8988T (cell line): ENCODE measurements at places on chromosomes 6 and 20.
A peak's percentile ranks its signal among the peaks of the same experiment; 100 is the strongest.

DNA sequence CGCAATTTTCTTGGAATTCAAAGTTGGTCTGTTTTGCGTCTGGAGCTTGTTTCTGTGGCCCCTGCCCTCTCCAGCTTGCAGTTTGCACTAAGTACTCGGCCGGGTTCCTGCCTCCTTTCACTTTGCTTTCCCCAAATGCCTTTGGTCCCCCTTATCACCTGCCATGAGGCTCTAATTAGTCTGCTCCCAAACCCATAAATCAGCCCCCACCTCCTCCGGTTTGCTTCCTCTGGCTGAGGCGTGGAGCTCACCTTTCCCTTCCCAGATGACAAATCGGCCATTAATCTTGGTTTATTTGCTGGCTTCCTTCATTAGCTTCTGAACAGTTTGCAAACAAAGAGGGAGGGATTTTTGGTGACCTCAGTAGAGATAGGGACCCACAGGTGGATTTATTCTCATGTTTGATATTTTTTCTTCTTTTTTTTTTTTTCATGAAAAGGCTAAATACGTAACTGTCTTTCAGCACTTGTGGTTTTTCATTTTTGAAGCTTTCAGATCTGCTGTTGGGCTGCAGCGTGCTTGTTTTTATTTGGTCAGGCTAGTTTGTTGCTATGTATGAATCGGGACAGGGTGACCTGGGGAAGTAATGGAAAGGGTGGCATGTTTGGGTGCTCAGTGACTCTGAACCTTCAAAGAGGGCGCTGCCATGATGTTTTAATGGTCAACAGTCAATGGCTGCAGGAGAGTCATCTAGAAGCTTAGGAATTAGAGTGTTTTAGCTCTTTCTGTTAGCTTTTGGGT lies 121.7 kb upstream of the JAG1 start:
- DNase-seq: no peak

DNA sequence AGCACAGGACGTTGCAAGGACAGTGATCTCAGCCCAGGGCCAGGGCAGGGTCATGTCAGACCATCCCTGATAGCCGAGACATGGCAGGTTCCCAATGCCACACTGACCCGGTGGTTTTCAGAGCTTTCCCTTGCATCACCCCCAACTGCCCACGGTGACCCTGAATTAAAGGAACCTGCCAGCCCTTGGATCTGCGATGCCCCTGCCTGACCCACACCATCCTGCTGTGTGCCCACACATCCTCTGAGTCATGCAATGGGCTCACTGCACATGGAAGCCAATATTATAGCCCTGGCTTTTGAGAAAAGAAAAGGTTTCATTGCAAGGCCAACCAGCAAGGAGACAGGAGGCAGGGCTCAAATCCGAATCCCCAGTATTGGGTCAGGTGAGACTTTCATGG lies 132.6 kb upstream of the CST7 start:
- no peak for DNase-seq

DNA sequence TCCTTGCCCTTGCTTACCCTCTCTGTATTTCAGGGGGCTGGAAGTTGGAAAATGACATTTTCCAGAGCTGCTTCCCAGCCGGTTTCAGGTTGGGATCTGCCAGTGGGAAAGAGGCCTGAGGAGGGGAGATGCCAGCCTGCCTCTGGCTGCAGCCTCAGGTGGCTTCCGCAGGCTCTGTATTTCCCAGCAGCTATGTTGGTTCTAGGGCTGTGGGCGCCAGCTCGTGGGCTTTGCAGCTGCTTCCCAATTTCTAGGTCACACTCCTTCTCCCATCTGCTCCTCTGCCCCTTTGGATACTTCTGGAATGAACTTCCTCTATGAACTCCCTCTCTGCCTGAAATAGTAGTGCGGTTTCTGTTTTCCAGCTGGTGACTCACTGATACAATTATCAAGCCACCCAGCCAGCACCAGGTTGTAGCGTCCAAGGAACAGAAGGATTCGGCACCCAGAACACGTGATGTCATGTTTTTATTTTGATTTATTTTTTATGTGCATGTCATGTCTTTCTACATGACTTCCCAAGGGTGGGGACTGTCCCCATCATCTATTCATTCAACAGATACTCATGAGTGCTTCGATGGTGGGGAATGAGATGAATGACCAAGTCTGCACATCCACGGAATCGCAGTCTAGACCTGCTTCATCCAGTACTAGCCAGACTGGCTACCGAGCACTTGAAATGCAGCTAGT lies 38.0 kb downstream of the TGM2 start:
- DNase-seq: no peak

GRCh38 chr6:15879371-15880261 lies 216.8 kb upstream of the DTNBP1 start:
- DNase-seq: no peak

- peak; percentile 4 for DNase-seq
Observed at GRCh38 chr6:113414511-113414910, 442.6 kb upstream of the MARCKS start.

DNA sequence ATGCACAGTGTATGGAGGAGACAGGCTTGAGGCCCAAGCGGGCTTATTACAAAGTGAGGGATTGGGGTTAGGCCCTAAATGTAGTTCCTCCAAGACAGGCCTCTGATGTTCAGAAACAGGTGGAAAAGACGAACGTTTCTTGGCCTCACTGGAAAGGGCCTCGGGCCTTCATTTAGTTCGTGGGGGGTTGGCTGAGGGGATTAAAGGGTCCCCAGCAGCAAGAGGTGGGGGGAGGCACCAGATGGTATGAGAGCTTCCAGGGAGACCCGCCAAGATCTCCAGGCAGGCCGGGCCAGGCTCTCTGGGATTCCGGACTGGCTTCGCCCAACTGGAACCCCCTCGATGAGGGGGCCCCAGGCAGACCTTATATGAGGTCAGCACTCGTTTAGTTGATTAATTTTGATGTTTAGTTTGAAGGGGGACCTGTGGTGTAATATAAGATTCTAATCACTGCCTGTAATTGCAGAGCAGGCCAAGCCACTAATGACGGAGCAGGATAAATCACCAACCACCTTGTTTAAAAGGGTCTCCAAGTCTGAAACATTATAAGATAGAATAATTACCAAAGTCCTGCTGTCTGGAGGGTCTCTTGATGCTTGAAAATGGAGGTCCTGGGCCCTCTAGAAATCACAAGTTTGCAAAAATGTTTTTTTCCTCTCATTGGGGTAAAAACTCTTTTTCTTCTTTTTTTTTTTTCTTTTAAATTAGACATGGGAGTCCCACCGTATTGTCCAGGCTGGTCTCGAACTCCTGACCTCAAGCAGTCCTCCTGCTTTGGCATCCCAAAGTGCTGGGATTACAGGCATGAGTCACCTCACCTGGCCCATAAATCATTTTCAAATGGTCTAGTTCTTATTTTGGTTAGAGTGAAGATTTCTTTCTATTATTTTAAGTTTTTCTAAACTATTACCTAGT lies 2.2 kb downstream of the HMGA1 start:
- no peak for DNase-seq

DNA sequence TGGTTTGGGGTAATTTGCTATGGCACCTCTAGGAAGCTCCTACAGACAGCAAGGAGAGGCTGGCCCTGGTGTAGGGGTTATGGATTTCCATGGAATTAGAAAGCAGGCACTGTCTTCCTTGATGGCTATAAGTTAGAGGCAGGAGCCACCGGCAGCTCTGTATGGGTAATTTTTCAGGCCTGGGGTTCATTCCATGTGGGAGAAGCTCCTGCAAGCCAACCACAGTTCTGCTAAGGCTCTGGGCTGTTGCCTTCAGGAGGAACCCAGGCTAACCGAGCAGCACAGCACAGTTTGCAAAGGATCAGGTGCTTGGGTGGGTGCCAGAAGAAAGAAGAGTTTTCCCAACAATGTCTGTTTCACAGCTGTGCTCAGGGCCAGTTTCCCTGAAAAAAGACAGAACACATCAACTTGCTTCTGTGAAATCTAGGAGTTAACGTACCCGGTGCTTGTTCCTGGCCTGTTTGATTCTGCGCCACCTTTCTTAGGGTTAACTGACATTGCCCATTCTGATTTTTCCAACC lies 162.8 kb upstream of the MYLIP start:
- DNase-seq: no peak

DNA sequence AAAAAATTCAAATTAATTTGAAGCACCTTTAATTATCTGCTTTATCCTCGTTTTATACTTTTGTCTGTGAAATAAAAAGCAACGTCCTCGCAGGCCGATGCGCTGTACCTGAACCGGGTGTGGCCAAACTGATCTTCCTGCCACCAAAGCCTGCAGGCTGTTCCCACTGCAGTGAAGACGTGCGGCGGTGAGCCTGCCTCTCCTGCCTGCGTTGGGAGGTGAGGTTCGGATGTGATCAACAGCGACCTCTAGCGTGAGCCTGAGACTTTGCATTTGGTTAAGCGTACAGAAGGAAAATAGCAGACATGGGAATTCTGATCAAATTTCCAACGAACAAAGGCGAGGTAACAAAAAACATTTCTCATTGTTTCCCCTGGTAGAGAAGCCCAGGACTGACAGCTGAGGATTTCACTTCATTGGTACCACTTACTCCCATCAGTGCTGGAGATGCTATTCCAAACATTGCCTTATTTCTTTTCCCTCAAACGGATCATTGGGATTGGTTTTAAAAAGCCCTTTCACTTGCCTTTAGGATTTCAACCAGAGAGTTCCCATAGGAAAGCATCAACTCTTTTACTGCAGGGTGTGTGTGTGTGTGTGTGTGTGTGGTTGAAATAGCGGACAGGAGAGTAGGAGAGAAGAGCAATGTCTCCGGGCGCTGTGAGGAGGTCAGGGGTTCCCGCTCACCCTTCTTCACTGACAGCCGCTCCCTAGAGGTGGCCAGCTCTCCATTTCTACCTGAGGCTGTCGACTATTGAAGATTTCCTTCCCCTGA lies 56.6 kb upstream of the CCN6 start:
- no peak for DNase-seq

DNA sequence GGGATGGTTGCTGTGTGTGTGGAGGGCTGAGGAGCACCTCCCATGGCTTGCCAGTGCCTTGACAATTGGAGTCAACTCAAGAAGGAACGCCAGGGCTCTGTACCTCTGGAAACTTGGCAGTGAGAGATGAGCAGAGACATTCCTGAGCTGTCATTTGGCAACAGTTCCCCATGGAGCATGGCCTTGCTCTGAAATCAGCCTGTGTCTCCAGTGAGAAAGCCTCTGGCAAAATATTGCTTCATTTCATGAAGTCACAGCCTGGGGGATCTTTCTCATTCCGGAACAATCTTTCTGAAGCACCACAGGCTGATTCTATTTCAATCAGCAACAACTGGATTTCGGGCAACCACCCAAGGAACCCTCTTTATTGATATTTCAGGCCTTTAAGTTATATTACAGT lies 52.2 kb upstream of the FNDC1 start:
- no peak for DNase-seq

DNA sequence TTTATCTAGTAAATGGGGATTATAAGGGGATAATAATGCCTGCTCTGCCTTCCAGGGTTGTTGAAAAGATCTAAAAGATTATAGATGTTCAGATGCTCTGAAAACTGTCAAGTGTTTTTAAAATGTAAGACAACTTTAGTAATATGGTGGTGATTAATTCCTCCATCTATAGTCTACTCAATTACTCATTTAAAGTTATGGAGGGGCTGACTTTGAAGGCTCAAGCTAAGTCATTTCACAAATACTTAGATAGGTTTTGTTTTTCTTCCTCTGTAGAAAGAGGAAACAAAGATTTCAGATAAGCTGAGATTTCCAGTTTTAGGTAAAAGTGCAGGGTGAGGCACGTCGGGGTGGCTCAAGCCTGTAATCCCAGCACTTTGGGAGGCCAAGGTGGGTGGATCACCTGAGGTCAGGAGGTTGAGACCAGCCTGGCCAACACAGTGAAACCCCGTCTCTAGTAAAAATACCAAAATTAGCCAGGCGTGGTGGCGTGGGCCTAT lies 50.5 kb upstream of the PIM1 start:
- DNase-seq: no peak

- DNase-seq: no peak
Observed at GRCh38 chr6:37994223-37994622, 174.7 kb downstream of the ZFAND3 start.

GRCh38 chr20:39161900-39162299 lies 199.8 kb downstream of the DHX35 start:
- DNase-seq: no peak

DNA sequence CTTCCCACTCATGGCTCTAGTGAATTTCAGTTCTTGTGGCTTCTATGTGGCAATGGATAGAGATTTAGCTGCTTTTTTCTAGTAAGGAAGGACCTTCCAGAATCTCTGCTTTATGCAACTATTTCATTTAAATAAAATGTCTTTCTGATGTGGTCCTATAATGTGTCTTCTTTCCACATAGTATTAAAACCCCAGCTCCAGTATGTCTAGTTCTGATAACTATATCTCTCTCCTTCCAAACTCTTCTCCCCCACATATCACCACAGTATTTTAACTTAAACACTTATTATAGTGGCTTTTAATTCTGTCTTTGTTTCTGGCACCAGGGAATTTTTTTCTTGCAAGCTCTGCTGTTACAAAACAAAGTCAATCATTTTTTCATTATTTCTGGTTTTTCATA lies 40.6 kb upstream of the SUMO4 start:
- DNase-seq: no peak

DNA sequence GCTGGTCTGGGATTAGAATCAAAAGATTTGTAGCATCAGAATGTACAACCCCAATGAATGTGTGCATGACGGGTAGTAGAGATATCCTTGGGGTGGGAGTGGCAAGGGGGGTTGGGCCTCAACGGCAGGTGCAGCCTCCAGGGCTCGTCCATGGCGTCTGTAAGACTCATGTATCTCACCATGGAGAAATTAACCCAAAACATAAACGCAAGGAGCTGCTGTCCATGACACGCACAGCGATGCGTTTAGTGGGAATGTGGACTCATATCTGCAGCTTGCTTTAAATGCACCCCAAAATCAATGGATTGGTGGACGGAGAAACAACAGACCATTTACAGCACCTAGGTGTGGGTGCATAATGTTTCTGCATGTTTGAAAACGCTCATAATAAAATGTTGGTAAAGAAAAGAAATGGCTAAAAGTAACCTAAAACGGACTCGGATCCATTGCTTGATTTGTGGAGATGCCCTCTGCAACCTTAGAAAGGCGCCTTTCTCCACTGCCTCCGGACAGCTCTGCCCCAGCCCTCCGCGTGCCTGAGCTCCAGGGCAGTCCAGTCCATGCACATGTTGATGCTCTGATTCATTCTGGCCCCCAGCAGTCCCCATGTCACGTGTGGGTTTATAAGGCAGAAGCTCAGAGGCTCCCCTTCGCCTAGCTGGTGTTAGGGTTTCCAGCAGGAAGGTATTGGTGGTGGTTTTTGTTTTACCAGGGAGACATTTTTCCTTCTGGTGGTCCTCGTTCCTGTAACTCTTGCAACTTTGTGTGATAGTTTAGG lies 24.5 kb downstream of the PYGB start:
- DNase-seq: no peak

DNA sequence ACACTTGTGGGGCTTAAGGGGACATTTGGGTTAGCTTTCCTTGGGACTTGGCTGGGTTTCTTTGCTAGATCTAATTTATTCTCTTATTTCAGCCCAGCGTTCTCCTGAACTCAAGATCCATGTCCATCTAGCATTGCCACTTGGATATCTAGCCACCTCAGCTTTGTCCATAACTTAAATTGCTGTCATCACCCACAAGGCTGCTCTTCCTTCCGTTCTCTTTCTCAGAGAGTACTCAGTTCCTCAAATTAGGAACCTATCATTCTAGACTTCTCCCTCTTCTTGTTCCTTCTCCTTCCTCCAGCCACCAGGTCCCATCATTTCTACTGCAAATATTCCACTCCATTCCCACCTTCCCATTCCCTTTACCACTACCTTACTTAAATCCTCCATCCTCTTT lies 4.3 kb downstream of the SMIM26 start:
- no peak for DNase-seq

- no peak for DNase-seq
Observed at GRCh38 chr6:112827793-112828192, 480.7 kb downstream of the RFPL4B start.
